ENCODE measurements at places on chromosomes 7 and 10.

DNA sequence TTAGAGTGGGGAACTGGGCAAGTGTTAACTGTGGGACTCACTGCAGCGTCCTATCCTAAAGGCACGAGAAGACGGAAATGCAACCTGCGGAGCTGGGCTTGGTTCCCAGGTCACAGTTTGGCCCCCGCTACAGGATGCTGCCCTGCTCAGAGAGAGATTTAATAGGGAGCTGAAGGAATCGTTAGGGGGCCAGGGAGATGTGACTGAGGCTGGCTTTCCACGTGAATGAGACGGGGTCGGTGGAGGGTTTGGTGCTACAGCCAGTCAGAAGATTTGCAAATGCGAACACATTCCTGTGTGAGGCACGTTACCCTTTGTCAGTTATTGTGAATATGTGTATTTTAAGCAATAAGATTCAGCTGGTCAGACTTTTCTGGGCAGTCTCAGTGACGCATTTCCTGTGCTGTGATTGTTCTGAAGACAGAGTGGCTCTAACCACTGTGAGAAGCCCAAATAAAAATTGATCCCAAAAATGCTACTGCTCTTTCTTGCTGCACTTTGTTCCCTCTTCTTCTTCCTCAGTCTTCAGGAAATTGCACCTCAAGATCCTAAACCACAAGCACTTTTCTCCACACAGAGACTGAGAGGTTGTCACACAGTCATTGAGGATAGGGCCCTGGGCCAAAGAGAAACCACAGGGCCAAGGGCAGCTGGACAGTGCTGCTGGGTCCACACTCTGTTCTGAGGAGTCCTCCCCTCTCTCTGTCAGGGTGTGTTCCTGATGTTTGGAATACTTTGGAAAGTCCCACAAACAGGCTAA lies 21.2 kb downstream of the CYP17A1 start:
- peak overlapping the region; percentile 26 for H3K4me3 ChIP-seq
- peaks cover 2% of the 10 kb centered on the region for H3K27me3 ChIP-seq
- H3K4me1 ChIP-seq, result peaks cover 69% of the 10 kb centered on the region
- DNase-seq, result peak; percentile 24

GRCh38 chr7:43058271-43059066 lies 54.0 kb upstream of the HECW1 start:
- peaks cover 2% of the 10 kb centered on the region for H3K27me3 ChIP-seq
- no peaks in the 10 kb centered on the region for H3K4me1 ChIP-seq
- DNase-seq, result no peak
- H3K27ac ChIP-seq, result no peak overlapping the region
- H3K36me3 ChIP-seq, result no peaks in the 10 kb centered on the region

- no peak for DNase-seq
- peaks cover 27% of the 10 kb centered on the region for H3K4me1 ChIP-seq
- peaks cover 12% of the 10 kb centered on the region for H3K36me3 ChIP-seq
- H3K4me3 ChIP-seq, result no peak overlapping the region
These were observed 147.1 kb downstream of the RGS10 start for GRCh38 chr10:119395280-119396007.

DNA sequence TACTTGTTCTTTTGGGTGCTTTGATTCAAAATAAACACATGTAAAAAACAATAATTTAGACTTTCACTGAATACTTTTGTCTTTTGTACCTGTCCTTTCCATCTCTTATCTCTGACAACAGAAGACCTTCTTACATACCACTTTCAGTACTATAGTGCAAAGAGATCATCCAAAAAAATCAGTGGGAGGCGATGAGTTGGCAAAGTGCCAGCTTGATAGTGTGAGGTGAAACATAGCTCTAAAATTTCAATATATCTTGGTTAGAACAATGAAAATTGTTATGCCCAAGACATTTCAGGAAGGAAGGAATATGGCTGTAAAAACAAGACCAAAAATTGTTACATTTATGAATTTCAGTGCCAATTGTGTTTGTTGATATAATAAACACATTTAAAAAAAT lies 390.2 kb upstream of the COBL start:
- no peaks in the 10 kb centered on the region for H3K27me3 ChIP-seq
- no peak overlapping the region for H3K27ac ChIP-seq
- H3K36me3 ChIP-seq, result no peaks in the 10 kb centered on the region
- no peak for DNase-seq

DNA sequence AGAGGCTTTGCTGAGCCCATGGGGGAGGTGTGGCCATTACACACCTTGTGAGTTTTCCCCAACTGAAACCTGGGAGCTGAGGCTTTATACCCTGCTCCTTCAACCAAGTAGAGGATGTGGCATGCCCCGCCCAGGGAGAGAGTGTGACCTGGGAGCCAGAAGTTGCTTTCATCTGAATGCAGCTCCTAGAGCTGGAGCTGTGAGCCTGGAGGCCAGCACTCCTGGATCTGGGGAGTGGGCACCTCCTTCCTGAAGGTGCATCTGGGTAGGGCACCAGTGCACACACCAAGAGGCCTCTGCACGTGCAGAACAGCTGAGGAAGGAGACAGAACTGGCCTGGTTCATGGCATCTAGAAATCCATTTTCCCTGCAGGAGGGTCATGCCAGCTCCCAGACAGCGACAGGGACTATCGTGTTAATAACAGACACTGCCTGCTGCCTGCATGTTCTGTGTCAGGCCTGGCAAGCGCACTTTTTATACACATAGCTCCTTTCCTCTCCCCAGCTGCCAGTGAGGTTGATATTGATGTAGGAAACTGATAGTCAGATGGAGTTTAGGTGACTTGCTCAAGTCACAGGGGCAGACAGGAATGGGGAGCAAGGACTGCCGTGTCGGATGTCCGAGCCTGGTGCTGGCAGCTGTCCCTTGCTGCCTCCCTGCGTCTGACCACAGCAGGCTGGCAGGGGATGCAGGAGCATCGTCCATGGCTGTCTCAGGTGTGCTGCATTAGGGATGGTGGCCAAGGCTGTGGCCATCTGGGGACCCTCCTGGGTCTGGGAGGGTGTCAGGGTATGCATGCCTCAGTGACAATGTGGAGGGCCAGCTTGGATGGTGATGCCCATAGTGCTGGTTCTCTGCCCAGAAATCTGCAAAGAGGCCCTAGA lies 189.9 kb upstream of the CXCL12 start:
- H3K27me3 ChIP-seq, result peaks cover 3% of the 10 kb centered on the region
- H3K27ac ChIP-seq, result no peak overlapping the region
- no peaks in the 10 kb centered on the region for H3K36me3 ChIP-seq
- no peaks in the 10 kb centered on the region for H3K4me1 ChIP-seq
- no peak overlapping the region for H3K4me3 ChIP-seq
- no peak for DNase-seq

DNA sequence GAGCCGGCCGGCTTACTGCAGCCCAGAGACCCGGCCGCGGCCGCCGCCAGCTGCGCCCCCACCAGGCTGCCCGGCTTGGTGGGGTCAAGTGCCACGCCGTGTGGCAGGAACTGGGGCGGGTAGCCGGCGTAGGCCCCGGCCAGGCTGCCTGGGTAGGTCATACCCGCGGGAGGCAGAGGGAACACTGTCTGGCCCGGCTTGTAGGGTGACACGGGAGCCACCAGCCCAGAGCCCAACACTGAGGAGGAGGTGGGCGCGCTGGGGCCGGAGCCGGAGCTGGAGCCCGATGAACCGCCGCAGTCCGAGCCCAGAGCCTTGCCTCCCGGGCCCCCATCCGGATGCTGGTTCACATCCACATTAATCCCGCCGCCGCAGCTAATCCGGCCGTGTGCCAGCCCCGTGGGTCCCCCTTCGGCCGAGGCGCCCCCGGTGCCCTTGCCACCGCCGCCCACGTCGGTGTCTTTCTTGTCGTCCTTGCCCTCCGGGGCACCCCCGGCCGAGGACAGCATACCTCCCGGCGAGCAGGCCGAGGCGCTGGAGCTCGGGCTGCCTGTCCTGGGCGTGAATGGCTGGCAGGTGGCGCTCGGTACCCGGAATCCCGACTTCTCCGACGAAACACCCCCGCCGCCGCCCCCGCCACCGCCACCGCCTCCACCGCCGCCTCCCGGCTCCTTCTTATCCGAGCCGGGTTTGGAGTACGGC lies 2.0 kb downstream of the ZNF503 start:
- peaks cover 30% of the 10 kb centered on the region for H3K27me3 ChIP-seq
- H3K4me3 ChIP-seq, result peak overlapping the region; percentile 82
- no peak for DNase-seq
- no peaks in the 10 kb centered on the region for H3K36me3 ChIP-seq
- H3K4me1 ChIP-seq, result peaks cover 27% of the 10 kb centered on the region

GRCh38 chr7:152133804-152134203 lies 108.3 kb downstream of the GALNT11 start:
- H3K4me1 ChIP-seq, result no peaks in the 10 kb centered on the region
- DNase-seq, result no peak
- H3K27ac ChIP-seq, result no peak overlapping the region
- H3K4me3 ChIP-seq, result no peak overlapping the region

GRCh38 chr10:25753776-25754175 lies 180.3 kb upstream of the MYO3A start:
- H3K4me1 ChIP-seq, result no peaks in the 10 kb centered on the region
- H3K4me3 ChIP-seq, result no peak overlapping the region
- DNase-seq, result no peak
- no peaks in the 10 kb centered on the region for H3K36me3 ChIP-seq
- no peak overlapping the region for H3K27ac ChIP-seq
- H3K27me3 ChIP-seq, result no peaks in the 10 kb centered on the region

- H3K4me1 ChIP-seq, result no peaks in the 10 kb centered on the region
- no peak overlapping the region for H3K27ac ChIP-seq
- H3K36me3 ChIP-seq, result no peaks in the 10 kb centered on the region
- no peak for DNase-seq
- no peaks in the 10 kb centered on the region for H3K27me3 ChIP-seq
- no peak overlapping the region for H3K4me3 ChIP-seq
These were observed 1272.8 kb downstream of the TYW1 start for GRCh38 chr7:68269405-68269804.

DNA sequence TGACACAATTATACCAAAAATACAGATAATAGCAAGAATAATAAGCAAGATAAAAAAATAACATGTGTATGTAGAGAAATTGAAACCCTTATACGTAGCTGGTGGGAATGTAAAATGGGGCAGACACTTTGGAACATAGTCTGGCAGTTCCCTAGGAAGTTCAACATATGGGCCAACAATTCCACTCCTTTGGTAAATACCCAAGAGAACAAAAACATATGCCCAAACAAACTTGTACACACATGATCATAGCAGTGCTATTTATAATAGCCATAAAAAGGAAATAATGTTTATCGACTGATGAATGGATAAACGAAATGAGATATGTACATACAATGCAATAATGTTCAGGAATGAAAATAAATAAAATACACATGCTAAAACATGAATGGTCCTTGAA lies 462.4 kb upstream of the SORCS1 start:
- no peaks in the 10 kb centered on the region for H3K27me3 ChIP-seq
- H3K36me3 ChIP-seq, result no peaks in the 10 kb centered on the region
- H3K4me1 ChIP-seq, result no peaks in the 10 kb centered on the region
- H3K27ac ChIP-seq, result no peak overlapping the region
- no peak for DNase-seq
- H3K4me3 ChIP-seq, result no peak overlapping the region

- H3K27me3 ChIP-seq, result no peaks in the 10 kb centered on the region
- H3K4me1 ChIP-seq, result peaks cover 22% of the 10 kb centered on the region
- H3K4me3 ChIP-seq, result peak overlapping the region; percentile 54
These were observed 8.5 kb upstream of the RSBN1L start for GRCh38 chr7:77687747-77688144.

DNA sequence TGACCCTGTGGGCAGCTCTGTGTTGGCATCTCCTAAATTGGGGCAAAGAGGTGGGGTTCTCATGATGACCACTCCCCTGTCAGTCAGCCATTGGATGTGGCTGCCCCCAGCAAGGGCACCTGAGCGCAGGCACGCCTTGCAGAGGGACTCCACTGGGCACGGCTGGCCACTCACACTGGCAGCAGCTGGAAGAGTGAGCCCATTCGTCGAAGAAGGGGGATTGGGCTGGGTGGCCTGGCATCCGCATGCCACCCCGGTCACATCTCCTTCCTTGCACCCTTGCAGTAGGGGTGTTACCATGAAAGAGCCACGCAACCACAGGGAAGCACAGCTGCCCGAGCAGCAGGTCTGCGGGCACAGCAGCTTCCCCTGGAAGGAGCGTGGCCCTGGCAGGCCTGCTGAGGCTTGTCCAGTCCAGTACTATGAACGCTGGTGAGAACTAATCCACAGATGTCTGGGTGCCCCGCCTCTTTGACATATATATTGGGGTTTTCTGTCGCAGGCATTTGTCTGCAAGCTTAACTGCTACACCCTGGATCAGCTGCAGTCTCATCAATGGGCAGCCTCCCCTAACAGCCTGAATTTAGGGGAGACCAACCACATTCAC lies 25.7 kb upstream of the GRB10 start:
- no peak for DNase-seq
- no peaks in the 10 kb centered on the region for H3K36me3 ChIP-seq
- no peak overlapping the region for H3K4me3 ChIP-seq
- no peaks in the 10 kb centered on the region for H3K27me3 ChIP-seq
- H3K4me1 ChIP-seq, result no peaks in the 10 kb centered on the region
- H3K27ac ChIP-seq, result no peak overlapping the region

DNA sequence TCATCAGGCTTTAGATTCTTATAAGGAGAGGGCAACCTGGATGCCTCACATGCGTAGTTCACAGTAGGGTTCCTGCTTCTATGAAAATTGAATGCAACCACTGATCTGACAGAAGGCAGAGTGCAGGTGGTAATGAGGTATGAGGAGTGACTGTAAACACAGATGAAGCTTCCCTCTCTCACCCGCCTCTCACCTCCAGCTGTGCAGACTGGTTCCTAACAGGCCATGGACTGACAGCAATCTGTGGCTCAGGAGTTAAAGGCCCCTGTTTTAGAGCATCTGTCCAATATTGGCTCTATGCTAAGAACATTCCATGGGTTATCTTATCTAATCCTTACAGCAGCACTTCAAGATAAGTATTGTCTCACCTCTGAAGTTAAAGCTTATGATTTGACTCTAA lies 213.5 kb upstream of the NRP1 start:
- H3K4me1 ChIP-seq, result no peaks in the 10 kb centered on the region
- no peak overlapping the region for H3K27ac ChIP-seq
- H3K27me3 ChIP-seq, result peaks cover 6% of the 10 kb centered on the region
- no peaks in the 10 kb centered on the region for H3K36me3 ChIP-seq
- no peak for DNase-seq

DNA sequence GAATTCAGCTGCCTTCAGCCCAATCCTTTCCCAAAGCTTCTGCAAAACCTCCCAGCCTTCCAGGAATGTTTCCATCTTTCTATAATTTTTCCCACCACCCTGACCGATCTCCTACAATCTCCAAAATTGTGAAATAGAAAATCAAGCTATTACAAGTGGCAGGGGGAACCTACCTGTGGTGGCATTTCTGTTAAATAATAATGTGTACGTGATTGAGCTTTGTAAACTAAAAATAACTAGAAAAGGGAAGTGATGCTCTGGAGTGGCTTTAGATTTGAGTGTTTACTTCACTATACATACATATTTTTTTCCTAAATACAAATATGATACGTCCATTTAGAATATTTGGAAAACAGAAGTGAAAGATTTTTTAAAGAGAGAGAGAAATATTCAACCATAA lies 593.6 kb downstream of the GRM8 start:
- H3K4me1 ChIP-seq, result no peaks in the 10 kb centered on the region
- H3K36me3 ChIP-seq, result no peaks in the 10 kb centered on the region
- no peak overlapping the region for H3K4me3 ChIP-seq
- no peak for DNase-seq
- H3K27ac ChIP-seq, result no peak overlapping the region

- H3K27ac ChIP-seq, result no peak overlapping the region
- no peak for DNase-seq
- peak overlapping the region; percentile 80 for H3K4me3 ChIP-seq
- peaks cover 23% of the 10 kb centered on the region for H3K4me1 ChIP-seq
- no peaks in the 10 kb centered on the region for H3K36me3 ChIP-seq
- peaks cover 54% of the 10 kb centered on the region for H3K27me3 ChIP-seq
These were observed 2.2 kb upstream of the SKIDA1 start for GRCh38 chr10:21527598-21528235.

All from immature natural killer cell (primary cell).